ENCODE measurements at places on chromosomes 12 and 14.

DNA sequence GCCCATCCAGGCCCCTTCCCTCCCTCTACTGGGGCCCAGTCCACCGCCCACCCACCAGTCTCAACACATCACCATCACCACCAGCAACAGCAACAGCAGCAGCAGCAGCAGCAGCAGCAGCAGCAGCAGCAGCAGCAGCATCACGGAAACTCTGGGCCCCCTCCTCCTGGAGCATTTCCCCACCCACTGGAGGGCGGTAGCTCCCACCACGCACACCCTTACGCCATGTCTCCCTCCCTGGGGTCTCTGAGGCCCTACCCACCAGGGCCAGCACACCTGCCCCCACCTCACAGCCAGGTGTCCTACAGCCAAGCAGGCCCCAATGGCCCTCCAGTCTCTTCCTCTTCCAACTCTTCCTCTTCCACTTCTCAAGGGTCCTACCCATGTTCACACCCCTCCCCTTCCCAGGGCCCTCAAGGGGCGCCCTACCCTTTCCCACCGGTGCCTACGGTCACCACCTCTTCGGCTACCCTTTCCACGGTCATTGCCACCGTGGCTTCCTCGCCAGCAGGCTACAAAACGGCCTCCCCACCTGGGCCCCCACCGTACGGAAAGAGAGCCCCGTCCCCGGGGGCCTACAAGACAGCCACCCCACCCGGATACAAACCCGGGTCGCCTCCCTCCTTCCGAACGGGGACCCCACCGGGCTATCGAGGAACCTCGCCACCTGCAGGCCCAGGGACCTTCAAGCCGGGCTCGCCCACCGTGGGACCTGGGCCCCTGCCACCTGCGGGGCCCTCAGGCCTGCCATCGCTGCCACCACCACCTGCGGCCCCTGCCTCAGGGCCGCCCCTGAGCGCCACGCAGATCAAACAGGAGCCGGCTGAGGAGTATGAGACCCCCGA is 6.8 kb upstream of the RNU7-1 start:
- DNase-seq, result no peak

DNA sequence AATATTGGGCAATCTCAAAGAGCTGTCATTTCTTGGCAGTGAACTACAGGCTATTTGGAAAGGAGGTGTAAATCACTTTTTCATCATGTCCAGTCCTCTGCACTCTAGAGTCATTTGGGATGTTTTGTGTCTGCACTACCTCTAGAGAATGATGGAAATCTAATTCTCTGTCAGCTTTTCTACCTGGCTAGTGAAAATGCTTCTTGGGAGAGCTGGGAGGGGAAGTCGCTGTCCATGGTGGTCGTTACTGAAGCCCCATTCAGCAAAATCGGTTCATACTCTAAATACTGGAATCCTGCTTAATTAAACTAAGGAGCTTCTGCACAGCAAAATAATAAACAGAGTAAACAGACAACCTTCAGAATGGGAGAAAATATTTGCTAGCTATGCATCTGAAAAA is 251.8 kb downstream of the APAF1 start:
- no peak for DNase-seq

- DNase-seq, result no peak
Measured at GRCh38 chr12:130674676-130675075, 41.4 kb downstream of the RIMBP2 start.

DNA sequence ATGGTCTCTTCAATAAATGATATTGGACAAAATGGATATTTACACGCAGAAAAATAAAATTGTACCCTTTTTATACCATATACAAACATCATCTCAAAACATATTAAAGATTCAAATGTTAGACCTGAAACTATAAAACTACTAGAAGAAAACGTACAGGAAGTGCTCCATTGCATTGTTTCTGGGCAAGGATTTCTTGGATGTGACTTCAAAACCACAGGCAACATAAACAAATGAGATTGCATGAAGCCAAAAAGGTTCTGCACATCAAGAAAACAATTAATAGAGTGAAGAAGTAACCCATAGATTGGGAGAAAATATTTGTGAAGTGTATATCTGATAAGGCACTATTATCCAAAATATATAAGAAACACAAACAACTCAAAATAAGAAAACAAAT is 812.4 kb downstream of the NRXN3 start:
- no peak for DNase-seq

- no peak for DNase-seq
Measured at GRCh38 chr12:109524466-109525278, 47.2 kb downstream of the UBE3B start.

GRCh38 chr12:49355913-49356312 is 9.2 kb downstream of the DNAJC22 start:
- no peak for DNase-seq

GRCh38 chr12:23139026-23139425 is 514.1 kb downstream of the ETNK1 start:
- DNase-seq, result no peak

DNA sequence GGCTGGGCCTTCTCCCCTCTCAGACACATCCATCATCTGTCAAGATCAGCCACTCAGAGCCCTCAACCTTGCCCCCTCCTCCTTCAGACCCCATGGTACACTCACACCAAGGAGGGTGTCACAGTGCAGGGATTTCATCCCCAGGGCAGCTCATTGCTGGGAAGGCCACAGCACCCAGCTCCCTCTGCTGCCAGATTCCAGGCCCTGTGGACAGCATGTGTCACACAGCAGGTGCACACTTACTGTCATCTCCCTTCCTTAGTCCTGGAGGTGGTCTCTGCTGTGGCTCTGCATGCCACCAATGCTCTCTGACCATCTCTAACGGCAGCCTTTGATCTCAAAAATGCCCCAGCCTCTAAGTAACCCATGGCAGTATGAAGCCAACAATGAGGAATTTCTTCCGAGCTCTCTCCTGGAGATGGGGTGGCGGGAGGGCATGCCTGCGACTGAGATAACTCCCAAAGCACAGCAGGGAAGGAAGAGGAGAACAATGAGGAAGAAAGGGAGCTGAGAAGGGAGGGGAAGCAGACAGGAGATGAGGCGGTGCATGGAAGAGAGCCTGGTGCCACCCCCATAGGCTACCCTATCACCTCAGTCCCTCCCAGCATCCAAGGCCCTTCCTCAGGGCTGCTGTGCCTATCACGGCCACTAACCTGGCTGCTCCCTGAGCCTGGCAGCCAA is 101.0 kb downstream of the SINHCAF start:
- DNase-seq, result no peak

DNA sequence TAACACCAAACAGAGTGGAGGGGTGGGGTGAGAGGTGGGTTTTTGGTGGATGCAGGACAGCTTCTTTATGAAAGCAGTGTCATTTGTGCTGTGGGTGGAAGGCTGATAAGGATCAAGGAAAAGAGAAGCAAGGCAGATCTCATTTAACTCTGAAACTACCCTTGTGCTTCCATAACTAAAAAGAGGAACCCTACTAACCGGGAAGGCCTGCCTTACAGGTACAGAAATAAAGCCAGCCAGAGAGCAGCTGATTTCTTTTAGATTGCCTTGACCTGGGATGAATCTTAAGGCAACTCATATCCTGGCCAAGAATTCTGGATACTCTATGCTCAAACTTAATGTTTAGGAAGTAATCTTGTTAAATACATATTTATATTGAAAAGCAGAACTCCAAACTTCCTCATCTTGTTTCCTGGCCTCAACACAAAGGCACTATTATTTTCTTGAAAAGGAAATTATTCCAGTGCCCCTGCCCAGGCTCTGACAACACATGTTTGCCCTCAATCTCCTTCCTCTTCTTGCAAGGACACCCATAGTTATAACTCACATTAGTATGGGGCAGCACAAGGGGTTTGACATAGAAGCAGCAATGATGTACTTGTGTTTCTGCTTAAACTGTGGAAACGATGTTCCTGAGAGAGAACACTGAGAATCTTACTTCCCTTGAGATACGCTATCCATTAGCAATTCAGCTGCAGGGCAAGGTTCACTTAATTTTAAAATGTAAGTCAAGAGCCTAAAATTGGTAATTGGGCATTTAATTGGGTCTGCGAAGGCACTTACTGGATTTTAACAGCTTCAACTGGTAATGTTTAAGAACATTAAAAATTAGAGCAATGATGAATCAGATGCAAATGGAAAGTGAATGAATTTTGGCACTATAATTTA is 173.7 kb downstream of the STXBP6 start:
- no peak for DNase-seq

GRCh38 chr12:1384910-1385309 is 209.5 kb downstream of the FBXL14 start:
- DNase-seq, result no peak

DNA sequence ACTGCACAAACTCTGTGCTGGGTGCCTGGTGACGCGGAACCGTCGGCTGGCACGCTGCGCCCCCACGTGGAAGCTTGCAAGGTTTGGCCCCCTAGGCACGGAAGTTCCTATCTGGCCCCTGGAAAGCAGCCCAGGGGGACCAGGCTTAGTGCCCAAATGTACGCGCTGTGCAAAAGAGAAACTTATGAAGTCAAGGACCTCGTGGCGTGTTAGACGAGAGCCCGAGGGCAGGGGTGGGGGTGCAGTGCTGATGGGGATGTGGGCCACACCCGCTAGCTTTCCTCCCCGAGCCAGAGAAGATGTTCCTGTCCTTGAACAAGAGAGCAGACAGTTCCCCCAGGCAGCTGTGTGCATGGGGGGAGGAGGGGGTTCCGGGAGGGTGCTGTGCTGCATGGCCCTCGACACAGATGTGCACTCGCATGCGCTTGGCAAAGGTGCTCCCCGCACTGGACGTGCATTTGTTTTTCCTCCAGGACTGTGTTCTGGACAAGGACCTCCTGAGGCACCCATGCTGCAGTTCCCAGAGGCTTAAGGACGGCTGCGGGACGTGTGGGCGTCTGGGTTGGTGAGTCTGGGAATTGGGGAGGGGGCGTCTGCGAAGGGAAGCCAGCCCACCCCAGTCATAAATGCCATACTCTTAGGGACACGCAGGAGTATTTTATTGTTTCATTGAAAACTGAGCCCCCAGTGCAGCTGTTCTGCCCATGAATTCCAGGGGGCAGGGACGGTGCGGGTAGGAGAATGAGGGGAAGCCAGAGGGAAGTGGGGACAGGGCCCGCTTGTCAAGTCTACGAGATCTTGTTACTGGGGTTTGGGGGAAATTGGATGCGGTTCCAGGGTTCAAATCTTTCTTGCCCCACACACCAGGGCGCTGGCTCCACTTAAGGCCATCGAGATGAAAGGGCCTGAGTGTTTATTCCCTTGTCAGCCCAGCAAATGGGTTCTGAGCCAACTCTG is 80.0 kb downstream of the NTF3 start:
- peak; percentile 6 for DNase-seq

All from fibroblast of the conjunctiva (primary cell).